Cardiac muscle cell (in vitro differentiated cells and primary cell): ENCODE measurements at places on chromosomes 6 and 20. TPM values are rescaled to one million over a fixed set of nuclear protein-coding genes. Genes with fewer than 3 reads are reported as not detected.

DNA sequence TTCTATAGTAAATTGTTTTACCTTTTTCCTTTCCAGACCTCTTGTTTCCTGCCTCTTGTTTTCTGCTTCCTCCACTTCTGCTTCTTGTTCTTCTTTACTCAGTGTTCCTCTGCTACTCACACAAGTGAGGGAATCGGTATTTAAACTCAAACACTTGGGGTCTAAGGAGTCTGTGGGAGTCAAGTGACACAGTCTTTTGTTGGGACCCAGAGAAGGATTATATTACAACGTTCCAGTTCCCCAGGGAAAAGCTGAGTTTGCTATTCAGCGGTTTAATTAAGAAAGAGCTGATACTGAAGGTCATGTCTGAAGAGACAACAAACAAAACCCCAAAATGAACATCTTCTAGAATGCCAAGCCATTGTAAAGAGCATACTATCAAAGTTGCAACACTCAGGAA is 107.8 kb upstream of the CITED2 start:
- peak; percentile 23 for DNase-seq

GRCh38 chr20:44221368-44221954 is 10.9 kb upstream of the OSER1 start:
- no peak for DNase-seq

Gene SIRPB2
- not detected in 2 replicates for total RNA-seq

Gene SNAI1
- 6.3 and 13.4 TPM in 2 replicates for total RNA-seq

- DNase-seq, result no peak
Observed at GRCh38 chr6:101080597-101080996, 199.5 kb upstream of the ASCC3 start.

DNA sequence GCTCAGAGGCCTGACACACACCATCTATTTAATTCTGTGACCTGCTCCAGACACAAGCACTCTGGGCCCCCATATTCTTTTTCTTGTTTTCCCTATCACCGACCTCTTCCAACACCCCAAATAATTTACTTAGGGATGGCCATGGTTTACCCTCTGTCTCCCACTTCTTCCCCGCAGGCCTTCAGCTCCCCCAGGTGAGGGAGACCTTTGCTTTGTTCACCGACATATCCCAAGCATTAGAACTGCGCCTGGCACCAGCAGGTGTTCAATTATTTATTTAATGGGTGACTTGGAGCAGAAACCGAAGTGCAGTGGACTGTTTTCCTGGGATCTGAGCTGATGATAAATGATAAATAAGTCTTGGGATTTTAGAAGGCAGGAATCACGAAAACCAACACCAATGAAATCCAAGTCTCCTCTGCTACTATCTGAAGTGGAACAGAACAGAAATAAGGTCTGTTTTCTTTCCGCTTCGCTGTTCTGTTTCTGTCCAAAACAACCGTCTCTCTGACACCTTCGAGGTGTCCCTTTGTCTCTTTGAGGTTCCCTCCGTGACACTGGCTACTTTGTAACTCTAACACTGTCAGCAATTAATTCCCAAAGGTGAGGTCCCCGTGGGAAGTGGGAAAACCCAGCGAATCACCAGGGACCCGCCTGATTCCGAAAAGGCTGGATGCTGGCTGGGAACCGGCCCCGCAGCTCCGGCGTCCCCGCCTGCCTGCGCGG is 1.1 kb upstream of the RIN2 start:
- no peak for DNase-seq

GRCh38 chr6:153595903-153596302 is 443.1 kb upstream of the OPRM1 start:
- peak; percentile 24 for DNase-seq

Gene OPN5
- total RNA-seq, result 0.14 TPM in 1 of 2 replicates, not detected in the other

Gene BMP2
- 301 and 343 TPM in 2 replicates for total RNA-seq

DNA sequence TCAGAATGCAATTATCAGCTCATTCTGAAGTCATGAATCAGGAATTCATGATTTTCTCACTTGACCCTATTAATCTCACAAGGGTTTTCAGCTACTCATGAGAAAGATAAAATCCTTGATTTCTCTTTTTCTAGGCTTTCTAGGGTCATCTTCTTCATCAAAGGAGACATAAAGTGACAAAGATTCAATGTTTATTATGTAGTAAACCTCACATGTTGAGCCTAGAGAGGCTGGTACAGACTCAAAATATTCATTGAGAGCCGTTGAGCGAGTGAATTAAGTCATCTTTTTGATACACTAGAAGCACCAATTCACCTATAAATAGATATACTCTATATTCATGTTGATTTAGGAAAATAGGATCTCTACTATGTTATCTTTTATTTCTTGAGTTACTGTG is 104.8 kb upstream of the TRAF3IP2 start:
- no peak for DNase-seq

Gene PLN
- total RNA-seq, result 187 and 230 TPM in 2 replicates
